Occipital lobe (tissue), 3 donors: ENCODE measurements at places on chromosomes 7 and 10. TPM values are rescaled to one million over a fixed set of nuclear protein-coding genes. Genes with fewer than 3 reads are reported as not detected.

The CPEB3 gene
- total RNA-seq = 22.0 TPM

DNA sequence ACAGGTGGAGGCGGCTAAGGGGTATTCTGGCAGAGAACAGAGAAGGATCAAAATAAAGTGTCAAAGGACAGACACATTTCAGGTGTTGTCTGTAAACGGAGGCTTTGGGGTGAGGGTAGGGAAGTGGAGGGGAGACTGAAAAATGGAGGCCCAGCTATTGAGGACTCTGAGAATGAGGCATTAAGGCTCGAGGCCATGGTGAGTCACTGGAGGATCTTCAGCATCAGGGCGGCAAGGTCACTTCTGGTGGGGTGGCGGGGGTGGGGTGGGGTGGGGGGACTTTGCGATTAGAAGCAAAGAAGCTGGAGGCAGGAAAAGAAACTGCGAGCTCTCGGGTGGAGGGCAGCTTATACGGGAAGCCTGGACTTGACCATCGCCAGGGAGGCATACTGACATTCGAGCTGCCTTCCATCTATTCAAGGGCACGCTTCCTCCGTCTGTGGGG lies 58.4 kb upstream of the PCGF5 start:
- no peak for DNase-seq

GRCh38 chr7:152436111-152436930 lies 518 bp upstream of the KMT2C start:
- DNase-seq = peak; percentile 89

The HTR5A gene
- total RNA-seq = 0.62 TPM

- no peak for DNase-seq
These were observed 175.8 kb upstream of the AGK start for GRCh38 chr7:141375442-141375841.

DNA sequence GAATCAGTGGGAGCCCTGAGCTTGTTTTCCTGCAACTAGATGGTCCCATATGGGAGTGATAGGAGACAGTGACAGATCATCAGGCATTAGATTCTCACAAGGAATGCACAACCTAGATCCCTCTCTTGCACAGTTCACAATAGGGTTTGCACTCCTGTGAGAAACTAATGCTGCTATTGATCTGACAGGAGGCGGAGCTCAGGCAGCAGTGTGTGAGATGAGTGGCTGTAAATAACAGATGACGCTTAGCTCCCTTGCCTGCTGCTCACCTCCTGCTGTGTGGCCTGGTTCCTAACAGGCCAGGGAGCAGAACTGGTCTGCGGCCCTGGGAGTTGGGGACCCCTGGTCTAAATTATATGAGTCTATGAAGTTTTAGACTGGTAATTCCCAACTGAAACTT lies 3.9 kb downstream of the MIOS start:
- DNase-seq = no peak

- no peak for DNase-seq
These were observed 445 bp downstream of the PPA1 start for GRCh38 chr10:70232859-70233108.

The KIFBP gene
- 36.8 TPM for total RNA-seq

DNA sequence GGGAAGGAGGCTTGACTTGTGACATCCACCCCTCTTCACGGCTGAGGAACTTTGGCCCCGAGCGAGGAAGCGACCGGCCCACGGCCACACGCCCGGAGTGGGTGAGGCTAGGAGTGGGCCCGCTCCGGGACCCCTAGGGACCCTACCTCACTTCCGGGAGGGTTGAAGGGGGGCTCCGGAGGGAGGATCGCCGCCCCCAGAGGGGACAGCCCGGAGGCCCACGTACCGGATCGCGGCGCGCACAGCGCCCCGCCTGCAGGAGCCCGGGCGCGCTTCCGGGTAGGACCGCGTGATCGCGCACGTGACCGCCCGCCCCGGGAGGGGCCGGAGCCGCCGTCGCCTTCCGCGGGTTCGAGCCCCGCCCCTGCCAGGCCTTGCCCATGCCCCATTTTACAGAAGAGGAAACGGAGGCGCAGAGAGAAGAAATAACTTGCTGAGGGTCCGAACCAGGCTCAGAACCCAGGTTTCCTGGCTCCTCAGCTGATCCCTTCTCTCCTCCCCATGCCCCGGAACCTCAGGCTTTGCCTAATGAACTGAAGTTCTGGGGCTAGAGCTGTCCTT lies at the start of gene HPS1:
TSS of gene HPS1 (minus strand) at position 275 of the 561 bp plus-strand sequence. CDS start 3,695 bp downstream, outside the sequence.
- peak; percentile 62 for DNase-seq

The PRR15 gene
- not detected for total RNA-seq

- DNase-seq = no peak
These were observed 348.5 kb upstream of the PRKCQ start for GRCh38 chr10:6928586-6928985.

DNA sequence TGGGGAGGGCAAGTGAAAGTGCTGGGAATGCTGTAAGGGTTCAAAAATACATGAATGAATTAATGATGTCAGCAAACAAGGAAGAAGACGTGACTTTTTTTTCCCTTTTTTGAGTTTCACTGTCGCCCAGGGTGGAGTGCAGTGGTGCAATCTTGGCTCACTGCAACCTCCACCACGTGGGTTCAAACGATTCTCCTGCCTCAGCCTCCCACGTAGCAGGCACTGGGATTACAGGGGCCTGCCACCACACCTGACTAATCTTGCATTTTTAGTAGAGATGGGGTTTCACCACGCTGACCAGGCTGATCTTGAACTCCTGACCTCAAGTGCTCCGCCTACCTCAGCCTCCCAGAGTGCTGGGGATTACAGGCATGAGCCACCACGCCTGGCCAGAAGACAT lies 30.0 kb downstream of the DENND10 start:
- no peak for DNase-seq

DNA sequence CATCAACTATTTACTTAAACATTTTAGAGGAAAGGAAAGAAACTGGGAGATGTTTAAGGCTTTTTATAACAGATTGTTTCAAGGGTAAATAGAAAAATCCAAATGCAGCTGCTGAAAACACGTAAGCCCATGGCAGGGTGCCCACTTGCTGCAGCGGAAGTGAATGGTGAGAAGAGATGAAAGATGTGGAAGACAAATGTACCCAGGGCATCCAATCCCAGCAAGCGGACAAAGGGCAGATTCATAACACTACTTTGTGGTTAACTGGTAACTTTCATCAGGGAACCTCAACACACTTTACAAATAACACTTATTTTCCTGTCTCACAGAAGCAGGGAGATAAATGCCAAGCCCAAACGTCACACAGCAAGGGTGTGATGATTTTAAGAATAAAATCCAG lies 358.4 kb downstream of the KCNMA1 start:
- DNase-seq = peak; percentile 8

DNA sequence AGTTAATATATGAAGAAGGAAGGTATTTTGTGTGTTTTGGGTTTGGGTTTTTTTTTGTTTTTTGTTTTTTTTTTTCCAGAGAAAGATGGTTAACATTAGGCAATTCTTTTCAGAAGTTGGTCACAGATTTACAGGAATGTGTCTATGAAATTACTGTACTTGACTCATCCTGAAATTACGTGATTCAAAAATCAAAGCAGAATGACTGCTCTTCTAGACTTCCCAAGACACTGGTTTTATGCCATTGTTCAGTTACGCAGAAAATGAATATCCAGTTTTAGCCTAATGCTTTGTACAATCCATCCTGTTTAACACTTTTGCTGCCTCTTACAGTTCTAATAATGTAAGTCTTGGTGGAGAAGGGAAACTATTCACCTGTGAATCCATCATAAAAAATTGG lies 39.7 kb upstream of the CELF2 start:
- no peak for DNase-seq

DNA sequence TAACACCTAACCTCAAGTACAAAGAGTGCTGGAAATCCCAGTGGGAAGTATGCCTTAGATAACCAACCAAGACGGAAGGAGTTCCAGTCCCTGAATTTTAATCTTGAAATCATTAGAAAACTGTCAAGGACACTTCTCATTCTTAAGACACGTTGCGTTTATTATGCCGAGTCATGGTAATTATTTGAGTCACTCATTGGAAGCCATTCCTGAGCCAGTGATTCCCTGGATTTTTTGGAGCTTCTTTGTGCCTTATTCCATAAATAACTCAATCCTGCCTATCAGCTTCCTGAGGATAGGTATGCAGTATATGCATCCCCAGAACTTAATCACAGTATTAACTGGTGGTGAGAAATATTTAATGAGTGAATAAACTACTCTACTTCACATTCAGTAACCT lies 77.4 kb downstream of the PPP1R17 start:
- no peak for DNase-seq

- no peak for DNase-seq
These were observed 390.0 kb downstream of the TNS3 start for GRCh38 chr7:47191876-47192291.

- DNase-seq = no peak
These were observed 88.4 kb downstream of the OR13A1 start for GRCh38 chr10:45227042-45227441.

- DNase-seq = no peak
These were observed 243.0 kb downstream of the BICC1 start for GRCh38 chr10:58755677-58756076.

The CPVL gene
- 69.9 TPM for total RNA-seq

The LRRC4 gene
- total RNA-seq = 18.4 TPM

The WNT8B gene
- not detected for total RNA-seq

DNA sequence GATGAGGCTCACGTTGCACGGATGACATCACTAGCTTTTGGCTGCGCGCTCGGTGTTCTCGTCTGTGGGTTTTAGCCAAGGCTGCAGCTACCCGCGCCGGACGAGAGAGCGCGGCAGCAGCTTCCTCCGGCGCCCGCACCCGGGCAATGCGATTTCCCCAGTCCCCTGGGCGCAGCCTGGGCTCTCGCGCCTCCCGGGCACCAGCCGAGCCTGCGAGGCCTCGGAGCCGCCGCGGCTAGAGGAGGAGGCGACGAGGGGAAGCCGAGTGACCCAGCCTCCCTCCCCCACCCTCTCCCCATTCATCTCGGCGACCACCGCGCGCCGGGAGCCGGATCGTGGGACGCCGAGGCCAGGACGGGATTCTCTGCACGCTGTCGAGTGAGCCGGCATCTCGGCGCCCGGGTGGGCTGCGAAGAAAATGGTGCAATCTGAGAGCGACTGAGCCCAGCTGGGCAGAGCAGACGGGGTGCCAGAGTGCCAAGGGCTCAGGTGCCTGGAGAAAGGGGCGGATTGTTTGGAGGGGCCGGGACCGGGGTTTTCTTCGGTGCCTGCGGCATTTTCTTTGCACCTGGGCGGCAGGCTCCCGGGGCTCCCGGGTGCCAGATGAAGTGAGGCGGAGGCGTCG lies 1.2 kb upstream of the TMEM178B start:
- DNase-seq = peak; percentile 76
